ENCODE measurements at places on chromosomes 6 and 20.

- DNase-seq = no peak
Measured at GRCh38 chr6:170084166-170084730, 206.6 kb downstream of the DLL1 start.

GRCh38 chr6:143221698-143222097, 161.0 kb downstream of the AIG1 start:
- DNase-seq = no peak

DNA sequence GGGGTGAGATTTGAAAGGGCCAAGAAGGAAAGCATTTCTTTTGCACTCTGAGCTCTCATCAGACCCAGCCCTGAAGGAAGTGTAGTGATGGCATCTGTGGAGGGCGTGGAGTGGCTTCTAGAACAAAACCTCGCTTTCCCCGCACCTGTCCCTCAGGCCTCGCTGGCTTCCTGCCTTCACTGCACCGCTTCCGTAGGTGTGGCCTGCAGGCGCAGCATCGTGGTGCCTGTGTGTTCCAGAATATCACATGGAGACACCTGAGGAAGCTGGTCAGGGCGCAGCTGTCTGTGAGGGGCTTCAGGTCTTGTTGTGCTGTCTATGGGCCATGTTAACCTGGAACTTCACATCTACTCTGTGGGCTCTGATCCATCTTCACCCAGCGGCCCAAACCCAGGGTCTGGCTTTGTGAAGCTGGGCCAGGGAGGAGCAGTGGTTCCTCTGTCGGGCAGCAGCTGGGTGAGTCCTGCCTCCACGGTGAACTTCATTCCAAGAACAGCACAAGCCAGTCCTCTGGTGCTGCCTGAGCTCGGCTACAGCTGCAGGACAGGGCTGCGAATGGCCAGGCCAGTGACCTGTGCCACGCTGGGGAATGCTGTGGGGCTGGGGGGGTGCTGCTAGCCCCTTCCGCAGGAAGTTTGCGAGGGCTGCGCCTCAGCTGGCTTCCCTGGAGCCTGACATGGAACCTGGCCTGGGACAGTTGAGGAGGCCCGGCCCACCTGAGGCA, 40.9 kb downstream of the DSTN start:
- DNase-seq = no peak

DNA sequence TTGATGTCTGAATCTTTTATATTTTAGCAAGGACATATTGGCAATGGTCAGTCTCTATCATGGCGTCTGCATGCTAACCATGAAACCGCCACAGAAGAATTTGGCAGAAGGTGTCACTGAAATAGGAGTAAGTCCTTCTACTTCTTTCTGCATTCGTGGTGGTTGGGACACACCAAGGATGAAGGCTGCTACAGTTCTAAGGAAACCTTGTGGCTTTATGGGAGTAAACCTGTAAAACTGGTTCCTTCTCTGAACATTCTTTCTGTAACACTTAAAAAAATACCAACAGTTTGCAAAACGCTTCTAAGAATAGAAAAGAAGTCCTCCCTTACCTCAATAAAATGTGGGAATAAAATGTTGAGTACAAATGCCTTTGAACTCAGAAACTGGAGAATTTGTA, 195.3 kb downstream of the SLC24A3 start:
- DNase-seq = no peak

DNA sequence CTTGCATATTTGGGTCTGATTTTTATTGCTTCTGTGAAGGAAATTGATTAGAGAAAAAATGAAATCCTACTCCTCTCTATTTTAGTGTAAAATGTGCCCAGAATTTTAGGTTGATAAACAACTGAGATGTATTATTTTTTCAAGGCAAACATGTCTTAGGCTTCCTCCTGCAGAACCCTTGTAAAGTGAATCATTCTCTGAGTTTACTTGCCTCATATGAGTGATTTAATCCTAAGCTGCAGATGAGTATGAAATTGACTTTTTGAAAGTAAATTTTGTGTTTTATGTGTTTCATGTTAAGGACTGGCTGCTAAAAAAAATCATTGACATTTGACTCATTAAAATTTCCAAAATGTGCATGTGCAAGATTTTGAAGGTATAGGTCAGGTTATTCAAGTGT, 138.5 kb upstream of the PHACTR1 start:
- DNase-seq = no peak

DNA sequence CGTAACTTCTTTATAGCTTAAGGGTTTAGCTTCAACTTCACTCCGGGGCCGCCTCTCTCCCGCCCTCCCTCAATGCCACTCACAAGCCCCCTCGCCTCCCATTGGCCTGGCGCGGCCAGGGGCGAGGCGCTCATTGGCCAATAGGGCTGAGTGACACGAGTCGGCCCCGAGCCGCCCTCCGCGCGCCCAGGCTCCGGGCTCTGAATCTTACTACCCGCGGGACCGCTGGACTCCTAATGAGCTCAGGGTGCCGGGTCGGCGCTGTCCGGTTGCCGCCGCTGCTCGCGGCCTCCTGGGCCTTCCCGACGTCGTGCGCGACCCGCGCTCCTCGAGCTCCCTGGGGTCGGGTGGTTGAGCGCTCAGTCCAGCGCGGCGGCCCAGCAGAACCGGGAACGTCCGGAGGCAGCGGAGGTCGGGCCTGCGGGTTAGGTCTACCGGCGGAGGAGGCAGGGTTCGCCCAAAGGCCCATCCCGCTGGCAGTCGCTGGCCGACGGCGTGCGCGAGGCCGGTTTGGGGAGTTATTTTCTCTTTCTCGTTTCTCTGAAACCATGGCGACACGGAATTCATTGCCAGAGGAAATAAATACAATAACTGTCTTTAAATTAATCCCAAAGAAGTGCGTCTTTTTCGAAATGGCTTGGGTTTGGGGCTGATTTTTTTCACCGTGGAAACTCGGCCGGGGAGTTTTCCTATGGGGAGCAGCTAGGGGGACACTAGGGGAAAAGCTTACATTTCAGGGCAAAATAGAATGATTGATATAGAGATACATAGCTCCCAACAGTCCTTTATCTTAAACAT, at the start of gene SIM1:
SIM1 (minus strand) TSS at position 19 of the 798 bp plus-strand sequence. CDS start 1,453 bp downstream, outside the sequence.
- peak; percentile 69 for DNase-seq

DNA sequence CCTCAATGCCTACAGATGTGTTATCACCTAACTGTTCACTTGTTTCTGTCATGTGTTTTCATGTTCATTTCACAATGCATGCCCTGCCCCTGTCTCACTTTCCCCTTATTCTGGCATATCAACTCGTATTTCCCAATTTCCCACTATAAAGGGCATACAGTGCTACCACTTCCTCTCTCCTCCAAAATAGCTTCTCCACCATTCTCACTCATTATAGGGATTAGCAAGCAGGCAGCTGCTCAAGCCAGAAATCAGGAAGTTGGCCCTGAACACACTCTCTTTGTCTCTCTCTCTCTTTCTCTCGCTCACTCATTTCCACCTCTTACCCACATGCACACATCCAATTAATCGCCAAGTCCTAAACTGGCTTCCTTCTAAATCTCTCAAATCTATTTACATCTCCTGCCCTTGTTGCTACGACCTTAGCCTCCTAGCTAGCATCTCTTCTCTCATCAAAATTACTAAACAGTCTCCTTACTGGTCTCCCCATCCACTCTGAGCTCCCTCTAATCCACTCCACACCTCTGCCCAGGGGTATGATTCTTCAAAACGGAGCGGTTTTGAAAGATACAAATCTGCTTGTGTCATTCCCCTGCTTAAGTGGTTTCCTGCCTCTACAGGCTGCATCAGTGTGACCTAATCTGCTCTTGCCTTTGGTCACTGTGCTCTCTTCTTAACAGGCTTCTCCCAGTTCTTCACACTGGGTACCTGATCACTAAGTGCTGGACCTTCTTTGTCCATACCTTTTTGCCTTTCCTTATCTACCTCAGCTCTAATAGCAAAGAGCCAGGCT, 196.2 kb downstream of the BTBD9 start:
- DNase-seq = no peak

GRCh38 chr6:125570526-125570925, 178.9 kb upstream of the HEY2 start:
- DNase-seq = no peak

GRCh38 chr6:138596591-138596990, 97.3 kb upstream of the NHSL1 start:
- DNase-seq = no peak

DNA sequence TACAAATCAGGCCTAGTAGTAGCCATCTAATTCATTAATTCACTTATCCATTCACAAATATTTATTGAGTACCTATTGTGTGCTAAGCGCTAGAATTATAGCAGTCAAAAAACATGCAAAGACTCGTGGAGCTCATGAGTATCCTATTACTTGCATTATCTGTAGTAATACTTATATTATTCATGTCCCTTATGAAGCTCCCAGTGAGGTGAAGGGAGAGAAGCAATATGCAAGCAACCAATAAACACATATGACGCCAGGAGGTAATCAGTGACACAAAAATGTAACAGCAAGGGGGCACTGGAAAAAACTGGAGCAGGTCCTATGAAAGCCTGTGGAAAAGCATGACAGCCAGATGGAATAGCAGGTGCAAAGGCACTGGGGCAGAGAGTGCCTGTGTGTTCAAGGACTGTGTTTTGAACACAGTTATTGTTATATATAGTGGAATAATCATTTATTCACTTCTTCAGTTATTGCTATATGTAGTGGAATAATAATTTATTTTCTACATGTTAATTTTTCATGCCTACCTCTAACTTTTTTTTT, 109.5 kb downstream of the KIF13A start:
- DNase-seq = no peak

DNA sequence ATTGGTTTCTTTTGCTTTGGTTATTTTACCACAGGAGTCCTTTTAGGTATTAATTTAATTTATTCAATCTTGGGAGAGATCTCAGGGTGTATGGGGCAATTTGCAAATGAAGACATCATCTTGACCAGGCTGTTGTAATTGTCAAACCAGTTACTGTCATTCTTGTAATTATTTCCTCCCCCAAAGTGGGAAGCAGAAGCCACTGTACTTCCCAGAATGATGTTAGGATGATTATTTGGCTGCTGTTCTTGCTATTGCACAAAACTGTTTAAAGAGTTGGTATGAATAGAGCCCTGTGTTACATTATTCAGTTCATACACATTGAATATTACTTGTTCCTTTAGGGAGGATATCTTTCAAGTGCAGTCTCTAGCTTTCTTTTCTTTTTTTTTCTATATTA, 1.7 kb downstream of the TAAR6 start:
- no peak for DNase-seq

GRCh38 chr6:139247618-139248017, 44.2 kb downstream of the TXLNB start:
- DNase-seq = no peak

GRCh38 chr20:37524859-37525708, 2.6 kb downstream of the BLCAP start:
- no peak for DNase-seq

DNA sequence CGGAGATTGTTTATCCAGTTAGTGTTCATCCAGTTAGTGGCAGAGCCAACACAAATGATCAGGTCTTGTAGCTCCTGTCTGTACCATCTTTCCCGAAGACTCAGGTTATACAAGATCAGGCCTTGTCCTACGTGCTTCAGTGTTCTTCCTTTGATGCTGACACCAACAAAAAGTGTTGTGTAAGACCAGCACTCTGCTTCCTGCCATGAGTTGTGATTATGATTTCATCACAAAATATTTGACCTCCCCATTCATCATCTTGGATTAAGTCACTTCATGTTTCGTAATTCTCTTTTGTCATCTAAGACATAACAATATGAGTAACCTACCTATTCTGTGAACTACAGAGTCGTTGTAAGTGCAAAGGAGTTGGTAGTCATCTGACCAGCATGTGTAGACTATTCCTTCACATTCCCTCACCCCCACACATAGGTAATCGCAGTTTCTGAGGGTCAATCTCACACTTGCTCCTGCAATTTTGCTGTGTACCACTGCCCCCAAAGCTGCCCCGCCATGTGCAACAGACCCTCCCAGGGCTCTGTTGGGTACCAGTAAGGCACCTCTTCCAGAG, 135.6 kb upstream of the SLC22A23 start:
- DNase-seq = no peak

- DNase-seq = no peak
Measured at GRCh38 chr6:144220031-144220790, 64.9 kb upstream of the UTRN start.

DNA sequence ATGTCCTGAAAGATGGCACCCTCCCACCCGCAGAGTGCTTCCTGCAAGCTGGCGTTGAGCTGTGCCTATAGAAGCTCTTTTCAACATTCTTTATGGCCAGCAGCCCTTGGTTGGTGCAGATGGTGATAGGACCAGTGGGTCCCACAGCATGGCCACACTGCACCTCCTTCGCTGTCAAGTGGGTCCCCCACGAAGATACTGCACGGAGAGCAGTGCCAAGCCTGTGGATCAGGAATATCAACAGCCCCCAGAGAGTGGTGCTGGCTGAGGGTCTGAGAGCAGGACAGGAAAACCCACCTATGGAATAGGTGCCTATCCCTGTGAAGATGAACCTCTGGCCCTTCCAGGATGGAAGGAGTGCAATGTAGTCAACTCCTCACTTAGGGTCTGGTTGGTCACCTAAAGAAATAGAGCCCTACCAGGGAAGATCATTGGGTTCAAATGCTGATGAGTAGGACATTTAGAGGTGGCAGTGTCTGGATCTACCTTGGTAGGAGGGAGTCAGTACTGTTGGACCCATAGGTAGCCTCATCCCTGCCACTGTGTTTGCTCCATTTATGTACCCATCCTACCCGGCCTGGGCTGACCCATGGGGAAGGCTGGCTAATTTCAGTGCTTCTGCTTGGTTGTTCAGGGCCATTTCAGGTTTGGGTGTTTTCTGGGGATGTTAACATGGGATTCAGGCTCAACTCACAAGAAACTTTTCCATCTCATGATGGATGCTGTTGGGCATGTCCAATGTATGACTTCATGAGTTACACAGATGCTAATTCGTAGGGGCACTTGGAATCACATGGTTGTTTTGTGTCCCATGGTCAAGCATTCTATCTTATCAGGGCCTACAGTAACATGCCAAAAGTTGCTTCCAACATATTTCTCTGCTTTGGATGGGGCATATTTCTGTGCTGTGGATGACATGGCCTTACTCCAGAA, 33.4 kb upstream of the MICB start:
- no peak for DNase-seq

DNA sequence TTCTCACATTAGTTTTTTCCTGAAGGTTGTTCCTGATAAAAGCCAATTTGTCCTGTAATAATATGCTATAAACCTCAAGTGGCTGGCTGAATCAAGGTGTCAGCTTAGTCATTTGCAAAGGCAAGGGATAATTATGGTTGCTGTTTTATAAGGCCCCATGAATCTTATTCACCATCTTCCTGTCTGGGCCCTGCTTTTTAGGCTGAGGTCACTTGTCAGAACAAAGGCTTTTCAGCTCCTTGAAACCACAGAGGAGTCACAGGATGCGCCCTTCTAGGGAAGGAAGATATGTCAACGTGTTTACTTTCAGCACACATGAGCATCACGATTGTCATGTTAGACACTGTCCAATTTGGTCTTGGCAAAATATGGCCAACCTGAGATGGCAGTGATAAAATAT, 64.8 kb upstream of the NAA20 start:
- peak; percentile 20 for DNase-seq

GRCh38 chr20:41006936-41007474, 21.6 kb upstream of the TOP1 start:
- no peak for DNase-seq
